ENCODE measurements at places on chromosomes 2 and 18.

DNA sequence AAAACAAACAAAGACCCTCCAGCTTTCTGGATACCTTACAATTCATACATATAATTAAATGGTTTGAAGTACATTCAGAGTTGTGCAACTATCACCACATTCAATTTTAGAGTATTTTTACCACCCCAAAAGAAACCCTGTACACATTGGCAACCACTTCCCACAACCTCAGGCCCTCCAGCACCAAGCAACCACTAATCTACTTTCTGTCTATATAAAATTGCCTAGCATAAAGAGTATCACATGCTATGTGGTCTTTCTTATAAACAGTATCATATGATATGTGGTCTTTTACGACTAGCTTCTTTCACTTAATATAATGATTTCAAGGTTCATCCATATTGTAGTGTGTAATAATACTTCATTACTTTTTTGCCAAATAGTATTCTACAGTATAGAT lies 7.3 kb downstream of the IER3IP1 start:
- no peak for DNase-seq

GRCh38 chr18:4400911-4401310 lies 54.2 kb downstream of the DLGAP1 start:
- no peak for DNase-seq

GRCh38 chr18:63725682-63726480 lies 23.1 kb downstream of the SERPINB11 start:
- DNase-seq: no peak

- DNase-seq: no peak
Measured at GRCh38 chr18:75142677-75143076, 66.3 kb downstream of the PTGR3 start.

- DNase-seq: no peak
Measured at GRCh38 chr2:187157046-187157445, 291.0 kb downstream of the CALCRL start.

DNA sequence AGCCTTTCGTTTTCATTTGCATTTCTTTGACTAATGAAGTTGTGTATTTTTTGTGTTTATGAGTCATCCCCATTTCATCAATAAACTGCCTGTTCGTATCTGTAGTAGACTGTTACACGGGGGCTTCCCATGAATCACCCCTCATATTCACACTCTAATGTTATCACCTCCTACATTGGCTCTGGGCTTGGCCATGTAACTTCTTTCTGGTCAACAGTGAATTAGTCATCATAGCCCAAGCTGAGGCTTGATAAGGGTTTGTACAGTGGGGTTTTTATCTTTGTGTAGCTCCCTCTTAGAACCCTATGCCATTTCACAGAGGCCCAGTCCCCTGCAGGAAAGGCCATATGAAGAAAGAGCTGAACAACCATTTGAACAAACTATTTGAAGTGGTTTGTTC lies 151.0 kb downstream of the CCBE1 start:
- no peak for DNase-seq

GRCh38 chr2:48473271-48473670 lies 56.7 kb upstream of the STON1 start:
- no peak for DNase-seq

- no peak for DNase-seq
Measured at GRCh38 chr18:10111944-10112343, 198.1 kb downstream of the VAPA start.

- peak; percentile 93 for DNase-seq
Measured at GRCh38 chr2:20421988-20422370, 24.9 kb upstream of the RHOB start.
